Stimulated activated naive CD8-positive, alpha-beta T cell treated with anti-CD3 and anti-CD28 coated beads, Interleukin-15, Interleukin-2, amounts not matched to agents 100 U/mL and 50 U/mL, for 24 hours (primary cell): ENCODE measurements at places on chromosomes 4 and X.

DNA sequence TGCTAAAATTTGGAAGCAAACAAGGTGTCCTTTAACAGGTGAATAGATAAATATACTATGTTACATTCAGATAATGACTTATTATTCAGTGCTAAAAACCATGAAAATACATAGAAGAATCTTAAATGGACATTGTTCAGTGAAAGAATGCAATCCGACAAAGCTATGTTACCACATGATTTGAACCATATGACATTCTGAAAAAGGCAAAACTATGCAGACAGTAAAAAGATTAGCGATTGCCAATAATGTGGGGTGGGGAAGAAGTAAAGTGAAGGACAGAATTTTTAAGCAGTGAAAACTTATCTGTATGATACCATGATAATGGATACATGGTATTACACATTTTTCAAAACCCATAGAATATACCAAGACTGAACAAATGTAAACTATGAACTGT lies 926.9 kb downstream of the FAT4 start:
- DNase-seq: no peak

GRCh38 chrX:97322401-97322800 lies 438.7 kb downstream of the RPA4 start:
- no peak for DNase-seq

- DNase-seq: no peak
Observed at GRCh38 chrX:44225667-44226066, 117.8 kb downstream of the EFHC2 start.

DNA sequence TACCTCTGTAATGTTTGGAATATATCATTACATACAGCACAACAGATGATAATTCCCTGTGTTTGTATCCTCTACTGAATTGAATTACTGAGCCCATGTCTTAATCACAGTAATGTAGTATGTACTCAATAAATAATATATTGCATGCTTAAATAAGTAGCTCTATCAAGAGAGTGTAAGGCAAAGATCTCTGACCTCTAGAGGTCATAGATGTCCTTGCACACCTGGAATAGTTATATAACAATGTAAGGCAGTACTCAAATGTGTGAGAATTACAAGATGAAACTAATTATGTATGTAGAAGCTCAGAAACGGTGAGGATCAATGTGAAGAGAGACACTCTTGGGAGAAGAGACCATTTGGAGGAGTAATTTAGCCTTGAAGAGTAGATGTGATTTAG lies 14.3 kb upstream of the GCNA start:
- no peak for DNase-seq

DNA sequence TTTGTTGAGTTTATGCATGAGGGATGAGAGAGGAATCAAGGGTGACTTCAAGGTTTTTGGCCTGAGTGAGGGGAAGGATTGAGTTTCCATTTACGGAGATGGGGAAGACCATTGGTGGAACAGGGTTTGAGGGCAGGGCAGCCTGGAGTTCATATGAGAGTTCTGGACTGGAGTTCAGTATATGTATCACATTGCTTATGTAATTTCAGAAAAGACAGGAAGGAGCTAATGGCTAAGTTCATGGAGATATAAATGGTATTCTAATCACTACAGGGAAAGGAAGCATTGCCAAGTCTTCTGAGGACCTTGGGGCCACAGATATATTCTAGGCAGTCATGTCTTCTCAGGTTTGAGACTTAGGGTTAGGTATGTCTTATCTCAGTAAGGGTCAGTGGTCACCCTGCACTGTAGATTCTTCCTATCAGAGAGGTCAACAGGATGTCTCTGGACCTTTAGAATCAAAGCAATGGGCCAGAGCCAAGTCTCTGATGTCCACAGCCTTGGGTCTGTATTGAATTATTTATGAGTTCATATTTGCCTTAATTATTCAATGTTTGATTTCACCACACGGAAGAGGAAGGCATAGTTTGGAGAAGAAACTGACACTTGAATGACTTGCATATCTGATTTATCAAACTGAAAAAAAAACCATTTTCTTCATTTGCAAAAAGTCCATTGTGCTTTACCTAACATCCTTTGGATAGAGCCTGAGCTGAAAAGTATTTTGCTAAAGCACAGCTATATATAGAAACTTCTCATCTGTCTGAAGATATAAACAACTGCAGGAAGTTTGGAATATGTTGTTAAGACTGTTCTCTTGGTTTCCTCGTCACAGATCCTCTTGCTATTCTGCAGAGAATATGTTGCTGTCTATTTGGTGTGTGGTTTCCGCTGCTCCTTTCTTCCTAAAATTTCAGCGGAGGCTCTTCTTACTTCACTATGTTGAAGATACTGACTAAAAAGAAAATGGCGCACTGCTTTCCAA lies 139.5 kb downstream of the PDGFRA start:
- no peak for DNase-seq

DNA sequence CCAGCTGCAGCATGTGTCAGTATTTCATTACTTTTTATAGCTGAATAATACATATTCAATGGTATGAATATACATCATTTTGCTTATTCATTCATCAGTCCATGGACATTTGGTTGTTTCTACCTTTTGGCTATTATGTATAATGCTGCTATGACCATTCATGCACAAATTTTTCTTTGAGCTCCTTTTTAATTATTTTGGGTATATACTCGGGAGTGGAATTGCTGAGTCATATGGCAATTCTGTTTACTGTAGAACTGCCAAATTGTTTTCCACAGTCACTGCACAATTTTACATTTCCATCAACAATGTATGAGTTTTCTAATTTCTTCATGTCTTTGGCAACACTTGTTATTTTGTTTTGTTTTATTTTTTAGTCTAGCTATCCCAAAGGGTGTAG lies 405.9 kb upstream of the PITX2 start:
- no peak for DNase-seq

DNA sequence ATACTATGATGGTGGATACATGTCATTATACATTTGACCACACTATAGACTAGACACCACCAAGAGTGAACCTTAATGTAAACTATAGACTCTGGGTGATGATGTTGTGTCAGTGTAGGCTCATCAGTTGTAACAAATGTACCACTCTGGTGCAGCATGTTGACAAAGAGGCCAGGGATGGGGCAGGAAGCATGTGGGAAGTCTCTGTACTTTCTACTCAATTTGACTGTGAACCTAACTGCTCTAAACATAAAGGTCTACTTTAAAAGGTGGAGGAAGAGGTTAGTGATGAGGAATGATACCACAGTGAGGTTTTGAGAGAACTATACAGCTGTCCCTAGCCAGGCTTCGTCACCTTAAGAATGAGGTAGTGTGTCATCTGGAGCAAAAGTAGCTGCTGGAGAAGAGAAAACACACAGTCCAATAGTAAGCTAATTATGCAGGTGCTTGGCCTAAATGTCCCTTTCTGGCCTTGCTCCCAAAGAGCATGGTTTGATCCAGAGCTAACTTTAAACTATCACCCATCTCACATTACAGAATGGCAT lies 38.4 kb downstream of the GRSF1 start:
- no peak for DNase-seq

DNA sequence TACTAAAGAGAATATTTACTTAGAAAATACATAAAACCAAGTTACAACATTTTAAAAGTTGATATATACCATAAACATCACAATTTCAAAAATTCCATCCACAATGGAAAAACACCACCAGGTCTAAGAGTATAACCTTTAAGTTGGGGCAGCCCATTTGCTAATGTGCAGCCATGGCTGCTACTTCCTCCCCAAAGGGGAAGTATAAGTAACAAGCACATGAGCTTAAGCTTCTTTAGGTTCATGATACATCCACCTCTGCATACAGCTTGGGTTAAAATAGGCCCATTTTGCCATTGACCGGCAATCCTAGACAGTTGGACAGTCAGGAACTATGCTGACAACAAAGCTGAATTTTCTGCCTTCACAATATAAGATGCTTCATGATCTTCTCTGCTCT lies 16.6 kb upstream of the GASK1B start:
- DNase-seq: no peak

GRCh38 chr4:52713456-52713937 lies 37.7 kb downstream of the ERVMER34-1 start:
- DNase-seq: no peak

DNA sequence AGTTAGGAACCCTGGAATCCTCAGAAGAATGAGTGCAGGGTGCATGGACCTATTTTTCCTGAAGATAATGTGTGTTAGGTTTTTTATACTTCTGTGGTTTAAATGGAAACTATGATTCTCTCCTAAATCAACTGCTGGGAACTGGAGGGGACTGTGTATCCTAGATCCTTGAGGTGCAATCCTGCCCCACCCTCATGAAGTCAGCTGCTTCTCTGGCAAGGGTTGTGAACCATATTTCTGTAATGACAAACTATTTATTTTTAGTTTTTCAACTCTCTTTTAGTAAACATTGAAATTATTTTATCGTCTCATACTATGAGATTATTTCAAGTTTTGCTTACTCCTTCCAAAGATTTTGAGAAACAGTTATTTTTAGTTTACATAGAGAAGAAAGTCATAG lies 25.8 kb upstream of the VEGFC start:
- no peak for DNase-seq

DNA sequence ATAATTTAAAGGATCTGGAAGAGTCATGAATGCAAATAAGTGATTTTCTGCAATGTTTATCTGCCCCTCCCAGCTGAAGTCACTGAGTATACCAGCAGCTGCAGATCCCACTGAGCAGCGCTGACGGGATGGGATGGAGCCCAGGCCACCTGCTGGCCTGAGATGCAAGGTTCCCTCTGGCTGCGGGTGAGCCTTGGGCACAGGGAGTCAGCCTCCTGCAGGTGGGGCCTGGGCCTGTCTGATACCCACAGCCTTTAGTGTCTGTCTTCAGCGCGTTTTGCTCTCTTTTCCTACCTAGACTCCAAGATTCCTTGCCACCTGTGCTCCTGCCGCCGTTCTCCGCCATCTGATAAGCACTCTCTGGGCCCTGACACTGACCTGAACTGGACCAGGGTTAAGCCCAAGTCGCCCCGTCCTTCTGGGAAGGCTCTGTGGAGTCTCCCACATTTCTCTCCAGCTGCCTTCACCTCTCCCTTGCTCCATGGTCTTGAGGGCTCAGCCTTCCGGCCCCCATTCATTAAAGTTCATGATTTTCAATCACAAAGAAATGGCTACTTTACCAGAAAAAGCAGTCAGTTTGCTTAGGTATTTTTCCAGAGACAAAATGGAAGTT lies 223.1 kb upstream of the FAT1 start:
- DNase-seq: no peak

DNA sequence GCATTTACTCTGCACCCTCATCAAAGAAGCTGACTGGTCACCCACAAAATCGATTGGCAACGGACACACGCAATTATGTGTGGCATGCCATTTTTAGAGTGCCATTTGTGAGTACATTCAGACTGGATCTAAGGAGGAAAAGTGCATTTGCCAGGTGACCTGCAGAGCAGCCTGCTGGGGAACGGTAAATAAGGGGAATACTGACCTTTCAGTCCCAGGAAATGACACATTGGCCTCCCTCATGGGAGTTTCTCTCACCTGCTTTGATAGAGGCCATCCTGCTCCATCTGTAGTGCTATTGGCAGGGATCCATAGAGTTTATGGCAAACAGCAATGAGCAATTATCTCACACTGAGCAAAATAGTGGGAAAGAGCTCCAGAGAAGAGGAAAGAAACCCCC lies 127.8 kb downstream of the DDX53 start:
- DNase-seq: no peak

GRCh38 chr4:15042529-15043167 lies 40.4 kb downstream of the CPEB2 start:
- no peak for DNase-seq

DNA sequence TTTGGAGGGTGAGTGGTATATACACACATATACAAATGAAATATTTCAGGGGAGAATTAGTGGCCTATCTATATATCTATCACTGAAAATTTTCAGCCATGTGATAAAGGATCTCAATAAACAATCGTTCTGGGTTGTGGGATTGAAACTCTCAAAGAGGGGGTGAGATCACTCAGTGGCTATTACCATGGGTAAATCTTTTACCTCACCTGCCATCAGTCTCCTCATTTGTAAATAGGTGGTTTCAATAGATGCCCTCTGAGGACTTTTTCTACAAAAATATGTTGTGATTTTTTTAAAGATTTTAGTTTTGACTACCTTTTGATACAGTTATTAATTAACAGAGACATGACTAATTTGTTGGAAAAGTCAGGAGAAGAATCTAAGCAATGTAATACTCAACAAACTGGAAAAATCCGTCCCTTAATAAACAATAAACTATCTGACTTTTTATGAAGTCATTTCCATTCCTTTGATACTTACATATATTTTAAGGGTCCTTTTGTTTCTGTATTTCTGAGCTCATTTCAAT lies 192.8 kb downstream of the MAD2L1 start:
- DNase-seq: no peak
